ENCODE measurements at places on chromosomes 16 and 17. TPM values are rescaled to one million over a fixed set of nuclear protein-coding genes. Genes with fewer than 3 reads are reported as not detected.

Gene EPX
- 0.11 TPM for total RNA-seq

Gene VAT1
- 40.3 TPM for total RNA-seq

Gene TOM1L1
- total RNA-seq = 25.0 TPM

Gene CCL8
- total RNA-seq = 1.0 TPM

Gene KRTAP1-5
- not detected for total RNA-seq

Gene CEMP1
- total RNA-seq = not detected

Gene KRTAP1-1
- total RNA-seq = not detected

GRCh38 chr16:35744084-35744483 is 2284.7 kb downstream of the TP53TG3F start:
- no peak for DNase-seq

- no peak for DNase-seq
Observed at GRCh38 chr17:30950669-30951399, 20.0 kb upstream of the RNF135 start.

DNA sequence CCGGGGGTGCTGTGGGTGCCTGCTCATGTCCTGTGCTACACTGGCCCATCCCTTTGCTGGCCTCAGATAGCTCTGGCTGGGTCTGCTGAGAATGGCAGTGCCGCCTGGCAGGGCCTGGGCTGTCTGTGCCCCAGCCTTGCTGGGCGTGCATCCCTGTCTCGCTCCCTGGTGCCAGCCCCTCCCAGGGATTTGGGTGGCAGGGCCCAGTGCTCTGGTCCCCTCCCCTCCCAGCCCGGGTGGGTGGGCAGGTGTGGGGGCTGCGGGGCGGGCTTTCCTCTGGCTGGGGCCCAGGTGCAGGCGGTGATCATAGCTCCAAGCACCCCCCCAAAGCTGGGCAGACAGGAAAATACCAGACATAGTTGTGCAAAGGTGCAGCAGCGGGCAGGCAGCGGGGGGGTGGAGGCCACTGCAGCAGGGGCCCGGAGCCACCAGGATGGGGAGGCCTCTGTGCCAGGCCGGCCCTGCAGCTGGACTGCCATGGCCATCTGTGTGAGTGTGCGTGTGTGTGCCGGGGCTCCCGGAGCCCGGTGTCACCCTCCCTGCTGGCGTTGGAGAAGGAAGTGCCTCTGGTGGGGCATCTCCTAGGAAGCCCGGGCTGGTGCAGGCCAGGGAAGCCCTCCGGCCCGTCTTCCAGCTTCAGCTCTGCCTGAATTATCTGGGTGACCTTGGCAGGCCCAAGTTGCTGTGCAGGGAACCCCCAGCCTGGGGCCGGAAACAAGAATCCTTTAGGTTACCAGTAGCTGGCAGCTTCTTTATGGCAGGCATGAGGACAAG is 7.4 kb downstream of the GLIS2 start:
- DNase-seq = no peak

DNA sequence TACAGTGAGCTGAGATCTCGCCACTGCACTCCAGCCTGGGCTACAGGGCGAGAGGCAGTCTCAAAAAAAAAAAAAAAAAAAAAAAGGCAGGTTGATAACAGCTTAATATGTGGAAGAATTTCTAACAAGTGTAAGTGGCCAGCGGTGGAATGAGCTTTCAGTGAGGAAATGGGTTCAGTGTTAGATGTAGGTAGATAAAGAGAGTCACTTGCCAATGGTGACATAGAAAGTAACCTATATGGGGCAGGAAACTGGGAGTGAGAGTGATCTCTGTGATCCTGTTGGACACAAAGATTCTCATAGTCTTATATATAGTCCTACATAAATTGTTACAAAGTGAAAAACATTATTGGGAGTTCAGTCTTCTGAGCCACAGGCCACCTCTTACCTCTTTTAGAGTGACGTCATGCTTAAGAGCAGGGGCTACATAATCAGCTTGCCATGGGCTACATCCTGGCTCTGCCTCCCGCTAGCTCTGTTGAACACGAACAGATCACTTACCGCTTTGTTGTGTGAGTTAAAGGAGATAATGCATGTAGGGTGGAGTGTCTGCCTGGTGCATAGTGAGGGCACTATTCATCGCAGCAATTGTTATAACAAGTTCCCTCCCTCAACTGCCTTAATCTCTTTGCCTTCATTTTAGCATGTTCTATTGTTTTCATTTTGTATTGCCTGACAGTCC is 110.2 kb upstream of the ELAC2 start:
- DNase-seq = no peak

DNA sequence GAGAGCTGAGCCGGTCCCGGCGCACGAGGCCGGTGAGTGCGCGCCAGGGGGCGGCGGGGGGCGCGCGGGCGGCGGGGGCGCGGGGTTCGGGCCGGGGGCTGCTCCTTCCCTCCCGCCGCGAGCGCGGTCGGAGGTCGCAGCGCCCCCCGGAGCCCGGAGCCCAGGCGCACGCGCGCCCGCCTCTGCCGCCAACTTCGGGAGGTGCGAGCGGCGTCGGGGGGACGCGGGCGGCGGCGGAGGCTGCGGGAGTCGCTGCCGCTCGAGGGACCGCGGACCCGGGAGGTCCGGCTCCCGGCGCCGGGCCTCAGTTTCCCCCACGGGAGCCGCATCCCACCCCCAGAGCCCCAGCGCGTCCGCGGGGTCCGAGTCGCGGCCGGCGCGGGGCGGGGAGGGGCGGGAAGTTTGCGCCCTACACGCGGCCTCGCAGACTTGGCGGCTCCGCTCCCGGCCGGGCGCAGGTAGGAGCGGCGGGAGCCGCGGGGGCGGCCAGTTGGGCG is at the start of gene PRR35:
TSS of gene PRR35 (plus strand) at position 191 of the 497 bp plus-strand sequence. CDS start 2,901 bp downstream, outside the sequence.
- no peak for DNase-seq

DNA sequence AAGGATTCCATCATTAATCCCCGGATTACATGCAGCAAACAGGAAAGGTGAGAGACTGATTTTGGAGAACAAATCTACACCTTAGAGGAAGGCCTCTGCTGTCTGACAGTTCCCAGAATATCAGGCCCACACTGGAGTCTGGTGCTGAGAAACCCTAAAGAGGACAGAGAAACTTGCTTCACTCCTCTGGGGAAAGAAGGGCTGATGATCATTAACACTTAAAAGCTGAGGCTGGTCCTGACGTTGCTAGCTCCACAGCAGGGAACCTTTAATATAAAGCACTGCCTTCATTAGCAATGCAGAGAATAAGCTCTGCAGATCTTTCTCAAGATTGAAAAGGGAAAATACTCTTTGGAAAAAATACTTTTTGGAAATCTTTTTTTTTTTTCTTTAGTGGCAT is 1472.4 kb upstream of the GOT2 start:
- DNase-seq = no peak

DNA sequence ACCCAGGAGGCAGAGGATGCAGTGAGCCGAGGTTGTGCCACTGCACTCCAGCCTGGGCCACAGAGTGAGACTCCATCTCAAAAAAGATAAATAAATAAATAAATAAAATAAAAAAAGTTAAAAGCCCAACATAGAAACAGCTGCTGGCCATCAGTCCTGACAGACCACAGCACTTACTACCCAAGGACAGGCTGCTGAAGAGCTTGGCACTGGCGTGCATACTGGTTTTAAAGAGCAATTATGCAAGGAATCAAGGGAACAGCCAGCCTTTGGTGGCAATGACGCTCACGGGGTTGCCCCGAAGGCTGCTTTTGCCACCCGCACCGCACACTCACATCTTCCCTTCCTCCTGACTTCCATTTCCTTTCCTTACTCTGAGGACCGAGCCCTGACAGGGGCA is 4.2 kb downstream of the PLD6 start:
- no peak for DNase-seq

- DNase-seq = no peak
Observed at GRCh38 chr16:17591655-17592405, 121.1 kb upstream of the XYLT1 start.

DNA sequence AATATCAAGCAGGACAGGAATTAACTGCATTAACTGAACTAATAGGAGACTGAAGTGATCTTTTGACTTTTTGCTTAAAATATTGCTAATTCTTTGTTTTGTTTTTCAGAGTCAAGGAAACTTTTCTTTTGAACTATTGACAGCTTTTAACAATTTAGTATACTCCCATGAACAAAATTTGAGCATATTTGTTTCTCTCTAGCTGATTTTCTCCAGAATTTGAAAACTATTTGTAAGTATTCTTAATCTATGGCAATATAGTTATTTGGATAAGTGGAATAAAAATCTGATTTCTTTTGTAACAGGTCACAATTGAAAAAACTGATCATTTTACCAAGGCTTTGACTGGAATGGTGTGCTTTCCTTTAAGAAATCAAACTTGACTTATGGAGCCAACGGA is 7.0 kb upstream of the SCPEP1 start:
- no peak for DNase-seq

DNA sequence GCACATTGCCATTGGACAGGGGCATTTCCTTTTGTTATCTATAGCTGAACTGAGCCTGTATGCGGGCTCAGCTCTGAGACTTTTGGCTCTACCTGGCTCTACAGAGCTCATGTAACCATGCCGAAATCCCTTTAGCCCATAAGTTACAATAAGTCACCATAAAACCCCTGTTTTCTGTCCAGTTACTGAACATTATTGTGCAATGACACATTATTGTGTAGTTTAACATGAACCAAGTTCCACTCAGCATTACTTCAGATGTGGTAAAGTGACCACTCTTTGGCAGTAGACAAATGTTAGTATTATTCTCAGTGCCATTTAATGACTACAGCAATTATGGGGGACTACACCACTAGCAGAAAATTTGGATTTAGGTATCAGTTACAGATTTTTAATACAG is 65.4 kb upstream of the RASL10B start:
- no peak for DNase-seq

DNA sequence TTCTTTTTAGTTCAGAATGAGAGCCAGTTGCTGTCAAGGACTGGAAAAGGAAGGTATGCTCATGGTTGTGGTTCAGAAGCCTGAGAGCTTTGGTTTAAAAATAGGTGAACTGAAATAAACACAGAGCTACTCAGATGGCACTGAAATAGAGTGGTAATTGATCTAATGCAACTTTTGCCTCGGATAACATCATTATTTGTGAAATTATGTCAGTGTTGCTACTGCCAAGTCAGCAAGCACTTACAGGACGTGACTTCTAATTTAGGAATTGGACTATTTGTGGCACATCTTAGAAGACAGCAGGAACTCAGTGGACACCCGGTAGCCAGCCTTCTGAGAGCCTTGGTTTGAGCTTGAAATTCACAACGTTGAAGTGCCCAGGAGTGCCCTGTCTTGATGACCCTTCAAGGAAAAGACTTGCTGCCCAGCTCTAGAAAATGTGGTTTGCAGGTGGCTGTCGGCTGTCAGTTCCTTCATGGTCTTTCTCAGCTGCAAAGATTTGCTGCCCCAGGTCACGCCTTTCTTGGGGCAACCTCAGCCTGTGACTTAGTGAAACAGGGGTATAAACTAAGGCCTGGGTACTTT is 42.0 kb upstream of the XYLT1 start:
- no peak for DNase-seq

GRCh38 chr17:3911271-3912053 is 4.8 kb downstream of the P2RX1 start:
- no peak for DNase-seq

GRCh38 chr16:47258874-47259461 is 115.2 kb upstream of the NETO2 start:
- DNase-seq = no peak

DNA sequence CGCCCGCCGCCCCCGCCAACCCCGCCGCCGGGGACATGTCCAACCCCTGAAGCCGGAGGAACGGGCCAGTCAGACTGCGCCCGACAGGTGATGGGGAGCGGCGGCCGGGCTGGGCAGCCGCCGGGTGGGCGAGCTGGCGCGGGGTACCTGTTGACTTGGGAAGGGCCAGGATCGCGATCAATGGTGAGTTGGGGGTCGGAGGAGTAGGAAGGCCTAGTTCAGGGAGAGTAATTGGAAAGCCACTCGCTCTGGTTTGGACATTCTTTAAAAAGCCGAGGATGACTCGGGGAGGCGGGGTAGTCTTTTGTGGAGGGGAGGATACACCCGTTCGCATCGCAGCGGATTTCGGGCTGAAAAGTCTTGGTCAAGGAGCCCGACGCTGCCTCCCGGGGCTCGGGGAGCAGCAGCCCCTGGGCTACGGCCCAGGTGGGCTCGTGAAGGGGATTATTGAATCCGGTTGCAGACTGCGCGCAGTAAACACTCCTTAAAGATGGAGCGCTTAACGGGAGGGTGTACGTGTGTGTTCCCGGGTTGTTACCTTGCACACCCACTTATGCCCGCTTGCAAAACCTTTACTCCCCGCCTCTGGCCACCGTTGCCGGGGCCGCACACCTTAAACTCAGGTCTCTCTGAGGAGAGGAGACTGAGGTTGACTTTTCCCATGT is 123.8 kb downstream of the GOSR1 start:
- DNase-seq = no peak

- DNase-seq = no peak
Observed at GRCh38 chr17:42585353-42585752, 7.8 kb upstream of the PSMC3IP start.

DNA sequence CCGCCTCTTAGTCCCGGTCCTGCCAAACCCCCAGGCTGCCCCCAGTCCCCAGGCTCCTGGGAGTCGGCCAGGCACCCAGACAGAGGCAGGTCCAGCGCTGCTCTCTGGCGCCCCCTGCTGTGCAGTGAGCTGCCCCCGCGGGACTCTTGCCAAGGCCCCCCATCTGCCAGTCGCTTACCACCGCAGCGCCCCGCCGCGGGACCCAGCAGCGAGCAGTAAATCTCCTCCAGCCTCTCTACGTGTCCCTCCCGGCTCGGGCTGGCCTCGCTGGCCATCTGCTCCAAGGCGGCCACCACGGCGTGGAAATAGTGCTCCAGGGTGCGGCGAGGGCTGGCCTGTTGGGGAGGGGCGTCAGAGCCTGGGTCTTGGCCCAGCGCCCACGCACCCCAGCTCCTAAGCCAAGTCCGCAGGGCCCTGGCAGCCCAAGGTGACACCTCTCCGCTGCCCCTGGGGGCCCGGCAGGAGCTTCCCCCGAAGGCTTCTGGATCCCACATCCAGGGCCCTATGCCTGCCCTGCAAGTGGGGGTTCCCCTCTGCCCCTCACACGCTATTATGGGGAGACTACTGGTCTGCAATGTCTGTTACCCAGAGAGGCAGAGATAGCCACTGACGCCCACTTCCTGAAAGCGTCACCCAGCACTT is 33.7 kb upstream of the MFSD6L start:
- DNase-seq = no peak

DNA sequence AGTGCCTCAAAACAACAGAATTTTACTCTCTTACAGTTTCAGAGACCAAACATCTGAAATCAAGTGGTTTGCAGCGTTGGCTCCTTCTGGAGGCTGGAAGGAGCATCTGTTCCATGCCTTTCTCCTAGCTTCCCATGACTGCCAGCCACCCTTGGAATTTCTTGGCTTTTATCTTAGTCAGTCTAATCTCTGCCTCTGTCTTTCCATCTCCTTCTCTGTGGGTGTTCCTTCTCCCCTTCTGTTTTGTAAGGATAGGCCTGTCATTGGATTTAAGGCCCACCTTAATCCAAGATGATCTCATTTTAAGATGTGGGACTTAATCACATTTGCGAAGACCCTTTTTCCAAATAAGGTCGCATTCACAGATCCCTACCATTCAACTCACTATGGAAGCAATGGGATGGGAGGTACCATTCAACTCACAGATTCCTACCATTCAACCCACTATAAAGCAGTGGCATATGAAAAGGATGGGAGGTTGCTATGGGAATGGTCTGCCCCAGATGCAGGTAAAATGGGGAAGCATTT is 321.8 kb downstream of the WWOX start:
- no peak for DNase-seq

Measured in urinary bladder (tissue), 4 donors.